Activated CD4-positive, CD25-positive, alpha-beta regulatory T cell treated with anti-CD3 and anti-CD28 coated beads, Interleukin-2, amount 50 U/mL, for 72 hours (primary cell): ENCODE measurements at places on chromosomes 4 and X.

DNA sequence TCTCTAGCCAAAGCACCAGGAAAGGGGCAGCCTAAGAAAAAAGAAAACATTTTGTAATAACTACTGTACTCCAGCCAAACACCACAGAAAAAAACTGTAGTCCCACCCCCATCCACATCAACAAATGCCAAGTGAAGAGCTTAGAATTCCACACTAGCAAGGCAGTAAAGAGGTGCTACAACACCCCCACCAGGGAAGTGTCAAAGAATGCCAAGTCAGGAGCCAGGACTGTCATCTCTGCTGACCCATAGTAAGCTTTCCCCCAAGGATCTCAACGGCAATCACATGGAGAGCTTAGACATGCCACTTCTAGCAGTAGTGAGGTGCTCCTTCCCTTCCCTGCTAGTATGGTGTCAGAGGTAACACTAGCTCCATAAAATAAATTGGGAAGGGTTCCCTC is 34.4 kb upstream of the CCDC160 start:
- no peak for DNase-seq

DNA sequence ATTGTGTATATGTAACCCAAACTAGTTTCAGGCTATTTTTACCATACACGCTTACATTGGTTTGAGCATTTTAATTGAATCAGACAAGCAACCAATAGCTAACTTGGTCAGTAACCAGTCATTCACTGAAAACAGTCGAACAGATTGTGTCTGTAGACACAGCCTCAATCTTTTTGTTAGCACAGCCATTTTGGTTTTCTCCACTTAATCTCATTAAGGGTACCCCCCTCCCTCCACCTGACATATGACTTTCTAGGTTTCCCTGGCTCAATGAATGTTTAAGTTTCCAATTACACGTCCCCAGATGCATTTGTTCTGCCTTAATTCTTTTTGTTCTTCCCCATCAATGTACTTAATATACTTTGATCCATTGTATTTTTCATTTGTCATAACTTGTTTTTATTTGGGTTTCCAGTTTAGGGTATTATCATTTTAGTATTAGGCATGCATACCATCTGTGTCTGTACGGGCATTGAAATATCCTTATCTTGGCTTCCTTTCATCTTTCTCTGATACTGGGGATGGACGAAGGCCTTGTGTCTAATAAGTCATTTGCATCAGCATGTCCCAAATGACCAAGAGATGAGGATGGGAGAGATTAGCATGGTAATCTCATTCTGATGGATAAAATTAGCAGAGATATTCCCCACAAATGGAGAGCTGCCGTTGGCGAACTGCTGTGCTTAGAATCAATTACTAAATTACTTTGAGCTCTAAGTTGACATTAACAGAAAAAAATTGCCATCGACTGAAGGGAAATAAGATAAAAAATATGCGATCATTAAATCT is 35.9 kb upstream of the PHOX2B start:
- DNase-seq, result no peak

GRCh38 chrX:155389634-155390033 is 7.7 kb downstream of the F8A2 start:
- no peak for DNase-seq

DNA sequence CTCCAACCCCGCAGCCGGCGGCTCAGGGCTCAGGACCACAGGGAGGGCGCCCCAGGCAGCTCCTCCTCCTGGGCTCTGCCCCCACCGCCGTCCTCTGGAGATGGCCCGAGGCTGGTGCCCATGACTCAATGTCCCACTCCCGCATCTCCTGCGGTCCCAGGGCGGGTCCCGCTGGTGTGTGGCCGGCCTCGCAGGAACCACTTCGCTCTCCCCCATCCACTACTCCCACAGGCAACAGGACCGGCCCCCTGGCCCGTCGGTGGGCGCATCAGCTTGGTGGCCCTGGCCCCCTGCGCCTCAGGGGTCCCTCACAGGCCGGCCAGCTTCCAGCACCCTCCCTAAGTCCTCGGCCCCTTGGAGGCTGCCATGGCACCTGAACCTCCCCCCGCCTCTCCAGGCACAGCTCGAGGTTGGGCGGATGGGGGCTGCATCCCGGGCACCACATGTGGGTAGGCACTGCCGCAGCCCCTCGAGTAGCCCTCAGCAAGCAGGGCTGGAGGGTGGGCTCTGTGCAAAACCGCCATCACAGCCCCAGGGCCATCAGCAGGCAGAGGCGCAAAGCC is 22.8 kb upstream of the SPON2 start:
- DNase-seq, result peak; percentile 28

GRCh38 chr4:119210775-119211174 is 1.7 kb upstream of the USP53 start:
- no peak for DNase-seq

DNA sequence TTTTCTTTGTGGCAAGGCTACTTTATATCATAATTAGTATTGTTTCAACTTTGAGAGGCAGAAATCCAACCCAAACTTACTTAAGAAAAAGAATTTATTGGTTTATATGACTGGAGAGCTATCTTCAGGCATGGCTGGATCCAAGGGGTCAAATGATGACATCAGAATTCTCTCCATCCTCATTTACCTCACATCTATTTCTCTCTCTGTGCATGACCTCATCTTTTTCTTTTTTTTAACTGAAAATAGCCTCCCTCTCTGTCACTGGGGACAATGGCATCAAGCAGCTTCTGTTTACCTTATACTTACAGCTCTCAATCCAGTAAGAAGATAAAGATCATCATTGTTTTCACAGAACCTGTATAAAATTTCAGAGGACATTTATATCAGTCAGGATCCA is 12.0 kb upstream of the EXOC1L start:
- DNase-seq, result no peak

- DNase-seq, result peak; percentile 89
These were observed at the start of gene KLHL8 for GRCh38 chr4:87220094-87220822. KLHL8 (minus strand) TSS chr4:87220618; CDS start chr4:87195539, 25,079 bp downstream.

- DNase-seq, result no peak
These were observed 127.5 kb upstream of the TLR3 start for GRCh38 chr4:185941461-185941860.

DNA sequence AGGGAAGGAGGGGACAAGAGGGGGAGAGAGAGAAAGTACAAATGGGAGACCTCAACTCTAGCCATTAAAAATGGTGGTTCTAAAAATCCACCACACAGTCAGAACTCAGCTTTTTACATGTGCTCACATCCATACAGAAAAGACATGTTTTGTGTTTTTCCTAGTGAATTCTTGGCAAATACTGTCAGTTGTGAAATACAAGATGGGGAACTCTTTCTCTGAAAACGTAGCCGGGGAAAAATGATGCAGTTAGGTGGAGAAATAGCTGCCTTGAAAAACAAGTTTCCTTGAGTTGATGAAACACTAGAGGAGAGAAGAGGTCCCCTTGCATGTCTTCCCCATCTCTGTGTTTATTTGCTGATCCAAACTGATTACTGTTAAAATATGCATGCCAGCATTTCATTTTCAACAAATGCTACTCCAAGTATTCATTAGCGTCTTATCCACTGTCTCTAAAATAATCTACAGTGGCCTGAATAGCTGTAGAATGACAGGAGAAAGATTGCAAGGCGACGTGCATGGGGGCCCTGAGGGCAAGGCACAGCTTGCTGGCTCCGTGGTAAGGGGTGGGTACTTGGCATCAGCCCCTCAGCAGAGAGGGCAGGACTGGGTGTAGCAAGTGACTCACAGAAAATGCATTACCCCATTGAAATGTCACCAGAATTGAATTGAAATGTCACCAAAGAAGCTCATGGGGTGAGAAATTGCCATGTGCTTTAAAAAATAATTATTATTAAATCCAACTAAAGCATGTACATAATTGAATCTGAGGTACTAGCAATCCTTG is 48.1 kb upstream of the TBL1X start:
- no peak for DNase-seq

DNA sequence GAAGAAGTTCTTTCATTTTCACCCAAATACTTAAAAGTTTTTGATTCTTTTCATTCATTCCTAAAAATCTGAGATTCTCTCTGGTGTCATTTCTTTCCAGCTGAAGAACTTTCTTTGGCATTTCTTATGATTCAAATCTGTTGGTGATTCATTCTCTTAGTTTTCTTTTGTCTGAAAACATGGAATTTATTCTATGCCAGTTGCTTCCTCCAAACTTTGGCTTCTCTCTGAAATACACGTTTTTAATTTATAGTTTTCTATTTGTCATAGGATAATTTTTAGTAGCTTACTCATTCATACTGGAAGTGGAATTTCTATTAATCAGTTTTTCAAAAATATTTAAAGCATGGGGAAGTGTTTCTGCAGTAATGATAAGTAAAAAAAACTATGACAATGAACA is 1012.0 kb downstream of the RPA4 start:
- no peak for DNase-seq

- DNase-seq, result no peak
These were observed 153.7 kb downstream of the VEGFC start for GRCh38 chr4:176638992-176639391.

- DNase-seq, result no peak
These were observed 97.8 kb upstream of the ANK2 start for GRCh38 chr4:112951362-112952312.

- DNase-seq, result no peak
These were observed 174.5 kb upstream of the C1QTNF7 start for GRCh38 chr4:15253349-15253748.

- DNase-seq, result no peak
These were observed 224.1 kb downstream of the ARHGAP10 start for GRCh38 chr4:147955827-147956558.

DNA sequence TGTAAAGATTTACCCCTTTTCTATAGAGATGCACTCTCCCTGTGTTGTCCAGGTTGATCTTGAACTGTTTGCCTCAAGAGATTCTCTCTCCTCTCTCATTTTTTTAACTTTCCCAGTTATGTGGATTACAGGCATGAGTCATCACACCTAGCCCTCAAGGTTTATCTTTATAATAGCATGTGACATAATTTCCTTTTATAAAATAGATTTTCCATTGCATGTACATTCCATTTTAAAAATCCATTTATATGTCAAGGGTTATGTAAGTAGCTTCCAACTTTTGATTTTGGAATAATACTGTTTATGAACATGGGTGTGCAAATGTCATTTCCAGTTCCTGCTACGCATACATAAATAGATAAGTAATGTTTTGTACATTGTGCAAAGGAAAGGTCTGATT is 20.6 kb downstream of the ZNF721 start:
- DNase-seq, result no peak

GRCh38 chr4:112083587-112084347 is 61.5 kb upstream of the FAM241A start:
- DNase-seq, result no peak

DNA sequence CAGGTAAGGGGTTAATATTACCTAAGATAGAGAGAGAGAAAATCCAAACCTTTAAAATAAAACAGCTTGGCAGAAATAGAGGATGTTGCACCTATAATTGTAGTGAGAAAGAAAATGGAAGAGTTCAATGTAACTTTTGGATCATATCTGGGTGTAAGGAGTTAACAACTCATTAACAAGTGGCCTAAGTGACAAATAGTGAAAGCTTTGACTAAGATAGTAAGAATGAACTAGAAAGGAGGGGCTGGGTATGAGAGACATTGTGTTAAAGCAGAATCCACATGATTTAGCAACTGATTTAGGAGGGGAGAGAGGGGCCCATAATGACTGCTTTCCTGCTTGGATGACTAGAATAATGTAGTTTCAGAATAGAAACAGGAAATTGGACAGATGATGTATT is 761.0 kb downstream of the IL1RAPL1 start:
- DNase-seq, result no peak

DNA sequence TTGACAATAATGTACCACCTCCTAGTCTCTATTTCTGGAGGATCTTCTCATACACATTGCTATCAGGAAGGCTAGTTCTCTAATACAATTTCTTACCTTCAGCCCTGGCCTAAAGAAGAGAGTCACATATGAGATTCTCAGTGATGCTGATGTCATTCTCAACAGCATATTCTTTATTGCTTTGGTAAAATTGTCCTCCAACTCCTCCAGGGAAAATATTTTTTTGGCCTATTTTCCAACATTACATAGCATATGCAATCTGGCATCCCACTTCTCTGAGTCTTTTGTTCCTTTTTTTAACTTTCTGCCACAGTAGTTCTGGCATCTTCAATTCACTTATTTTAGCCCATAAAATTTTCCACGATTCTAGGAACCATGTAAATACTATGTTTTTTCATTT is 2363.1 kb downstream of the ARAP2 start:
- no peak for DNase-seq

GRCh38 chr4:33400504-33400903 is 2680.3 kb downstream of the PCDH7 start:
- DNase-seq, result no peak

DNA sequence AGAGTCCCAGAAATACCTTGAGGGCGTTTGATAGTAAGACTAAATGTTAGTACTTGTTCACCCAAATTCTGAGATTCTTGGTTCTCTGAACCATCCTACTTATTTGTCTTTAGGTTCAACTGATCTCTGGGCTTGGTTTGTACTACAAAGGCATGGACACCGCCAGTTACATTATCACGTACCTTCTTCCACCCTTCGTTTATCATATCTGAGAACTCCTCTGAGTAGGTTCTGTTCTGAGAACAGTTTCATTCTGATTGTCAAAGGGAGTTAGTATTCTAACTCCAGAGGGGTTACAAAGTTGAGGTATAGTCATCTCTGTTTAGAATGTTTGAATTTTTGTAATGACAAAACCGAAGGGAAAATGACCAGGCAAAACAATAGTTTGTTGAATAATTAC is 19.3 kb downstream of the ZFX start:
- no peak for DNase-seq

DNA sequence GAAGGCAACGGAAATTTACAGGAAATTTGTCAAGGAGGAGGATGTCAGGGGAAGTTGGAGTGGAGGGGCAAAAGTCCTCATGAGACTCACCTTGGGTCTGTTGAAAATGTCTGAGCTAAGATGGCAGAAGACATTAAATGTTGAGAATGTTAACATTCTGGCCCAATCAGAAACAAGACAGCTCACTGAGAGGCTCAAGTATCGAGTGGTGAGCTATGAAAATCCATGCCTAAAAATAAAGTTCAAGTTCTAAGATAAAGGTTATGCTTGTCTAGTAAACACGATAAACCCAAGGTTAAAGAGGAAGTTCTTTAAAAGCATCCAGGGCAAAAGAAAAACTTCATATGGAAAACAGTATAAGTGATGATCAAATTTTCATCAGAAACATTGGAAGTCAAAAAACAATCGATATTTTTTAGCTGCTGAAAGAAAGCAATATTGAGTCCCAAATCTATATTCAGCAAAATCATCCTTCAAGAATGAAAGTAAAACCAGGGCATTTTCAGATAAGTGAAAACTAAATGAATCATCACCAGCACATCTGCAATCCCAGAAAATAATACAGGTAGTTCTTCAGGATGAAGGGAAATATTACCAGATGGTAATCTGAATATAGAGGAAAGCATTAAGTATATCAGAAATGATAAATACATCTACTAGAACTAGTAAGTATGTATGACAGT is 462.4 kb downstream of the TLL1 start:
- no peak for DNase-seq

GRCh38 chr4:108492816-108493595 is 127.4 kb upstream of the RPL34 start:
- DNase-seq, result no peak
